ENCODE measurements at places on chromosomes 16 and 17.
A peak's percentile ranks its signal among the peaks of the same experiment; 100 is the strongest.

DNA sequence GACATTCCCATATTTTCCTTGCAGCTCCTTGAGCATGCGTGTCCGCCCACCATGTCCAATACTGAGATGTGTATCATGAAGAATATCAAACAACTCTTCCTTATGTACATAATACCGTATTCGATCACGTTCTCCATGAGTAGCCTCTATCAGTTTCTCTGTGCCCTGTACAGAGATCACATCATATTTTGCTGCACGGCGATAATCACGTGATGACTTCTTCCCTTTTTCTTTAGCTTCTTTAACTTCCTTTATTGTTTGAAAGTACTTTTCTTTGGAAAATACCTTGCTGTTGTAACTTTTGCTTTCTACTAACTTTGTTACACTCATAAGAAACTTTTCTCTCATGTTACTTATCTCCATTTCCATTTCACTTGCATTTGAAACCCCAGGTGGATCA, 6.6 kb downstream of the KRABD2 start:
- DNase-seq = no peak

GRCh38 chr16:9570521-9570920, 479.1 kb downstream of the HAPSTR1 start:
- DNase-seq = no peak

DNA sequence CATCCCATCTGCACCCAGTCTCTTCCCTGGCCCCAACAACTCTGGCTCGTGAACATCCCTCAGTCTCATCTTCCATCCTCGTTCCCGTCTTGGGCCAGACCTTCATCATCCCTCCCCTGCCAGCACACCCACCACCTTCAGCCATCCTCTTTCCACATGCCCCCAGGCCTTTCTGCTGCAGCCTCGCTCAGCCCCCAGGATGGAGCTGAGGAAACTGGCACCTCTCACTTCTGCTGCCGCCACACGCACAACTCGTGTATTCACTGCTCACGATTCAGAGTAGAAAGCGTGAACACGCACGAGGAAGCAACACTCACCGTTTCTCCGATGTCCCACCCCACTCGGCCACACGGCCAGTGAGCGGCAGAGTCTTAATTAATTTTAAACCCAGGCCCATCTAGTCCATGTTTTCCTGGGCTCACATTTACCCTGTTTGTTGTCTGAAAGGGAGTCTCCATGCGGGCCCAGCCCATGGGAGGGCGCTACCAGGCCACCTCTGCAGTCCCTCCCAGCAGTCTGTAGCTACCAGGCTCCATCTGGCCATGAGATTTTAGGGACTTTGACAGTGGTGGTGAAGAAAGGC, 12.5 kb downstream of the C16orf90 start:
- DNase-seq = no peak

DNA sequence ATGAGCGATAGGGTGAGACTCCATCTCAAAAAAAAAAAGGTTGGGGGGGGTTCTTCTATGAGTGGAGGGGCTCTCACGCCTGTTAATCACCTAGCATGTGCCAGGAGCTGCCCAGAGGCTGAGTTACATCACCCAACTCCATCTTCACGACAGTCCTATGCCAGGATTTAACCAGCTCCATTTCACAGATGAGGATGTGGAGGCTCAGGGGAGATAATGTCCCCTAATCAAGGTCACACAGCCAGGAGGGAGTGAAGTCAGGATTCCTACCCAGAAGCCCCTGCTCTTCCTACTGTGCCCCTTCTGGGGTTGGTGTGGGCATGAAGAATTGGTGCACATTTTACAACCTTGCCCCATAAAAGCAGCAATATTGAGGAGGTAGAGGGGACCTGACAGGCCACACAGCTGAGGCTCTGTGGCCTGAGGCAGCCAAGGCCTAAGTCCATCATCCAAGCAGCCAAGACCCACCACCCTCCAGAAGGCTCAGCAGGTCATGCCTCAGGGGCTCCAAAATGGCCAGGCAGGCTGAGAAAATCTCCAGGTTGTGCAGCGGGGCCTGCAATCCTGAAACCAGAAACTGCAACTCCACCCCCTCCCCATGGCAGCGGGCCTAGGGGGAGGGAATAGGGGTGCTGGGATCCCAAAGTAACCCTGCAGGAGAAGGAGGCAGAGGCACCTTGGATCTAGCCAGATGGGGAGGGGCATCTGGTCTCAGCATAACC, 6.9 kb downstream of the PPY start:
- DNase-seq = no peak

DNA sequence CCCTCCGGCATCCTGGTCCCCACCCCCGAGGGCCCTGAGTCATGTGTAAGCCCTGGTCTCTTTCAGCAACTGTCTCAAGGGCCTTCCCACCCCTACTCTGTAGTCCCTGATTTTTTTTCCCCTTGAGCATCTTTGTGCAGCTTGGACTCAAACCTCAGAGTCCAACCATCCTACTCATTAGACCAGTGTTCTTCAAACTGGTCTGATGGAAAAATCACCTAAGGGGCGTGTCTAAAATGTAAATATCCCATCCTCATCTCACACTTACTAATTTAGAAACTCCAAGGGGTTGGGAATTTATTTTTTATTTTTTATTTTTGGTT, 624 bp downstream of the G6PC3 start:
- DNase-seq = no peak

DNA sequence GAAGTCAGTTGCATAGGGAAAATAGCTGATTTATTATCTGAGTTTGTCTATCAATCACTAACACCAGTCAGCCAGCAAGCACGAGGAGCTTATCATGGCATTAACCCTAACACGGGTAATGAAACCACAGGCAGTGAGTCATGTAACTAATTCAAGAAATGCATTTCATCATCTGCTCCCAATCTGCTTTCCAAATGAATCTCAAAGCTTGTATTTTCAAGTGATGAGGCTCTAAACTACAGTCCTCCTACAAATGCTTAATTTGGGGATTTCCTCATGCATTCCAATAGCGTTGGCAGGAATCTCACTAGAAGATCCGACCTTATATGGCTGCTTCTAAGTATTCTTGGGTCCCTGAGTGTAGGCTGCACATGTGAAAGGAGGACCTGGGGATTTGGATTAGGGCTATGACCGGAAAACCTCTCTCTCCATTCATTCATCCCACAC, 118.4 kb upstream of the HSBP1 start:
- DNase-seq = peak; percentile 89

GRCh38 chr17:47806913-47807255, 14.7 kb downstream of the OSBPL7 start:
- DNase-seq = no peak

Measured in cardiac fibroblast (primary cell).